ENCODE measurements at places on chromosomes 13 and 19.
A peak's percentile ranks its signal among the peaks of the same experiment; 100 is the strongest.

GRCh38 chr19:28210886-28211285 is 1002.1 kb downstream of the UQCRFS1 start:
- no peak for DNase-seq

DNA sequence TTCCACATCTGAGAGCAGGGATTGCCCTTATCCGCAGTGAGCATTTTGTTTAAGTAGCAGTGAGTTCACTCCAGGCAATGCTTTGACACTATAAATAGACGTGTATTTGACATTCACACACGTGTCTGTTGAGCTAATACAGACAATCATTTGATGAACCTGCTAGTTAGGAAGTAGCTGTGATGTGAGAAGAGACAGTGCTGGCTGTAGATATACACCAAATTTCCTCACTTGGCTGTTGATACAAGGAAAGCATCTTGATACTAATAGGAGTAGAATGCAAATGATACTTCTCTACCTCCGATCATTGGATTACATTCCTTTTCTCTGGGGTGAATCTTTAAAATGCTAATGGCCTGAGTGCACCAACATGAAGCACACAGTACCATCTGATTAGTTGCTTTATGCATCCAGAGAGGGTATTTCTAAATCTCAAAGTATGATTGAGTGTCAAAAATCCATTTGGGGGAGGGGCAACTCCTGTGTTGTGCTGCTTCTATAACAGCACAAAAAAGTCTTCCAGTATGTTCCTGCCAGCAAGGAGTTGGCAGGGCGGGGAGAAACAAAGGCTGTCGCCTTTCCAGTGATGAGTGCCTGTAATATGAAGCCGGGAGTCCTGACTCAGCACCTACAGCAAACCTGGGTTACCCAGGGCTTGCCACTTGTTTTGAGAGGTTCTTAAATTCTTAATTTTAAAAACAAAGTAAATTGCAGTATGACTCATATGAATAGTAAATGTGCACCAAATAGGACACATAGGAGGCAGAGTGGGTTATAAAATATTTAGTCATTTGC is 7.0 kb downstream of the CUL4A start:
- no peak for DNase-seq

GRCh38 chr19:8302357-8302691 is 5.8 kb downstream of the CD320 start:
- no peak for DNase-seq

DNA sequence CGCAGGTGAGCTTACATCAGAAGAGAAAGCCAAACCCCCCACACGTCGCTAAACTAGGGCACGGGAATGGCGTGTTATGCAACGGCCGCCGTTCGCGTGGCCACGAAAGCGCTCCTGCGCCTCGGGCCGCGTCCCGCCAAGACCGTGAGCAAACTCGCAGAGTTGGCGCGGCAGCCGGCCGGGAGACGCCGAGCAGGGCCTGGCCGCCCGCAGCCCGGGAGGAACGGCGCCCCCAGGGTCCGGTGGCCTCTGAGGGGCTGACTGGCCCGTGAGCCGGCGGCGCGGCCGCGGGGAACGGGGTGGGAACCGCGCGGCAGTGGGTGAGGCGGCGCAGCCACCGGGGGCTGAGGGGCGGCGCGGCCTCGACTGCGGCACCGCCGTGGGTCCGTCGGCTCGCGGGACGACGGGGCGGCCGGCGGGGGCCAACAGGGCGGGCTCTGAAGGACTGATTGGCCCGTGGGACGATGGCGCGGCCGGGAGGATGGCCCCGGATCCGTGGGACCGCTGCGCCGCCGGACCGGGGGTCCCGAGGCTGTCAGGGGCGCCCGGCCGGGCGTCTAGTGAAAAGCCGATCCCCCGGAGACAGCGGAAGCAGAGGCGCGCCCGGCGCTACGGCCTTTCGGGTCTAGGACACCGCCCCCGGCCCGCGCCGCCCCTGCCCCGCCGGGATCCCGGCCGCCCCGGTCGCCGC is 903 bp downstream of the LATS2 start:
- DNase-seq: peak; percentile 62

Data from H1 (cell line).